8988T (cell line): ENCODE measurements at places on chromosomes 7 and 10.

- no peak for DNase-seq
Measured at GRCh38 chr10:78231939-78232338, 198.3 kb downstream of the RPS24 start.

- DNase-seq = no peak
Measured at GRCh38 chr7:156604311-156604710, 36.3 kb upstream of the RNF32 start.

GRCh38 chr7:102122026-102122425, 164.6 kb upstream of the SH2B2 start:
- DNase-seq = no peak

- no peak for DNase-seq
Measured at GRCh38 chr7:80967917-80968297, 49.1 kb upstream of the SEMA3C start.

GRCh38 chr10:62027841-62028501, 126.5 kb downstream of the ARID5B start:
- no peak for DNase-seq

DNA sequence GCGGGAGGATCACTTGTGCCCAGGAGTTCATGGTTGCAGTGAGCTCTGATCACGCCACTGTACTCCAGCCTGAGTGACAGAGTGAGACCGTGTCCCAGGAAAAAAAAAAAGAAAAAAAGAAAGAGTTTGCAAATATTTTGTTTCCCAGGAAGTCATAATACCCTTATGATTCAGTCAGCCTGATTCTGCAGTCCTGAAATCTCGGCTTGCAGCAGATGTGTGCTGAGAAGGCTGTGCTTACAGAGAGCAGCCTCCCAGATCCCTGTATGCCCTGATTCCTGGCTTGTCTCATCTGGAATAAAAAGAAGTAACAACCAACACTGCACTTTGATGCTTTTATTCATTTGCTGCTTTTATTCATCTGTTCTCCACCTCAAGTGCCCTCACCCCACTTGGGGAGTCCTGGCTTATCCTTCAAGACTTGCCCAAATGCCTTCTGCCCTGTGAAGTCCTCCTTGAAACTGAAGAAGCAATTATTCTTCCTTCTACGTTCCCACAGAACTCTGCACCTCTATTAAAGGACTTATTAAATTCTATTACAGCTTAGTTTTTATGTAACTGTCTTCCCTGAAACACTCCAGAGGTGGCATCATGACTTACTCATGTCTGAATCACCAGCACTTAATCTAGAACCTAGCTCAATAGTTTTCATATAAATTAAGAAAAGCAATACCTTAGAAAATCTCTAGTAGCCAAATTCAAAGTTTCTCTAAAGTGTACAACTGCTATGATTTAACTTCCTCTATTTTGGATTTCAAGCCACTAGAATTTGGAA, 27.7 kb upstream of the BPGM start:
- DNase-seq = no peak

GRCh38 chr7:111126987-111127386, 36.1 kb downstream of the LRRN3 start:
- no peak for DNase-seq

DNA sequence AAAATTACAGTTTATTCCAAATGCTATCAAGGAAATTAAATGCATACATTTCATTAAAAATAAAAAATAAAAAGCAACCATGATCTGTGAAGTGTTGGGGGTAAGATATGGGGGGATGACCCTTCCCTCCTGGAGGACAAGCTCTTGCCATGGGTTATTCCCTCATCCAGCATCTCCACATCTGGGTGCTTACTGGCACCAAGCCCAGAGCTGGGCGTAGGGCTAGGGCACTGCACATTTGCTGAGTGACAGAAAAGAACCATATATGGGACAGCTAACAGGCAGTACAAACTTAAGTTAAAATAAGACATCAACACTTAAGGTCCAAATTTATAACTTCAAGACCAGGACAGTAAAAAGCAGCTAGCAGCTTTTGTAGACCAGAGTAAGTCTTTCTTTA, 10.2 kb downstream of the CCDC6 start:
- no peak for DNase-seq

DNA sequence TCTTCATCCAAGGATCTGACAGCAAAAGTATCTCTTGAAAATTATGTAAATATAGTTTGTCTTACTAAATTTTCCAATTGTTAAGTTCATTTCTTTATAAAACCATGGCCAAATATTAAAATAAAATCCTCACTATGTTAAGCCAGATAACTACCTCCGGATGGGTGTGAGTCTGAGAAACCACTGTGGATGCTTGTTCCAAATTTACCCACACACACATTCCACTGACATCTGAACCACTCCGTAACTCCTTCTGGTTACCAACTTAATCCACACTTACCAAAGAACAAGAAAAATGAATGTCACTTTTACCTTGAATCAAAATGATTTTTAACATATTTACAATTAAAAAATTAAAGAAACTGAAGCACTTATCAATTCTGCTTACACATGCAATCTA, 19.7 kb downstream of the CYTH3 start:
- DNase-seq = no peak

DNA sequence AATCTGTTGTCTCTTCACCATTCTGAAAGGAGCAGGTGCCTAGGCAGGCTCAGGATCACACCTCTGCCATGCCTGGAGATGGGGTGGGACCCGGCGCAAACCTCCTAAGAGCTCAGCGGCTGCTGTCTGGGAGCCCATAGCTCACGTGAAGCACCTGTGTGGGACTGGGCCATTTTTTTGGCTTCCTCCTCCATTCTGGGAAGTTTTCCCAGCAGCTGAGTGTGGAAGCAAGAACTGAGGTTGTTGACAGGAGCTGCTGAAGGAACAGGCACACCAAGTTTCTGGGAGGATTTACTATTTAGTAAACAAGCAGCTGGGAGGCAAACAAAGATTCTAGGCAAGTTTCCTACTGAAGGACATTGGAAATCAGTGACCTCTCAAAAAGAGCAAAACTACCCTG, 77.3 kb downstream of the FAM13C start:
- DNase-seq = no peak

DNA sequence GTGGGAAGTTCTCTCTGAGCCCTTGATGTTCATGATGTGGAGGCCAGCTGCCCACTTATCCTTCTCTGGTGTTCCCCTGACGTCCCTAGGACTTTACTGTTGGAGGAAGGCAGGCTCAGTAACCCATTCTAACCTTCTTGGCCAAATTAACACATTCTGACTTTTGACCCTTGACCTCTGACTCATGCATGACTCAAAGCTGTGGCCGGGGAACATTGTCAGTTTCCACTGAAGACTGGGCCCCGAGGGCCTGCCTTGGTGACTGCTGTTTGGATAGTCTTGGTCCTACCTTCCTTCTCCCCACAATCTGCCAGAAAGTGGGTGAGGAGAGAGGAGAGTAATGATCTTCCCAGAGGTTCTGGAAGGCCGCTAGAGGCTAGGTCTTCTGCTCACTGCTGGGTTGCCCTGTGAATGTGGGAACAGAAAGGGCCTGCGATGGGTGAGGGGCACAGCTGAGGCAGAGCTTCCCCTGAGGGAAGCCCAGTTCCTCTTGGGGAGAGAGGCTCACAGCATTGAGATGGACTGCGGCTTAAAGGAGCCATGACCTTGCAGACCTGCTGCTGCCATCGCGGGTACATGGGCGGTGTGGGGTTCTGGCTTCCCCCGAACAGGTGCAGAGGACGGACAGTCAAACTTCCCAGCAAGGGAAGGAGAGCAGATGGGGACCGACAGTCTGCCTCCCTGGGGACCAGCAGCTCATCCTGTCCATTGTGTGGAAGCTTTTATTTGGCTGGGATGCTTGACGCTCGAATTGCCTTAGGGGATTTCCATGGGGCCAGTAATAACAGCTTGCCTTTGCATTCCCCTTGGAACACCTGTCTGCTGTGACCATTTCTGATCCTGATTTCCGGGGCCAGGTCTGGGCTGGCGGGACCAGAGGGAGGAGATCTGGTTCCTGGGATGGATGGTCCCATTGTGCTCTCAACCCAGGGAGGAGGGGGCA, 43.8 kb downstream of the ADAMTS14 start:
- DNase-seq = no peak

DNA sequence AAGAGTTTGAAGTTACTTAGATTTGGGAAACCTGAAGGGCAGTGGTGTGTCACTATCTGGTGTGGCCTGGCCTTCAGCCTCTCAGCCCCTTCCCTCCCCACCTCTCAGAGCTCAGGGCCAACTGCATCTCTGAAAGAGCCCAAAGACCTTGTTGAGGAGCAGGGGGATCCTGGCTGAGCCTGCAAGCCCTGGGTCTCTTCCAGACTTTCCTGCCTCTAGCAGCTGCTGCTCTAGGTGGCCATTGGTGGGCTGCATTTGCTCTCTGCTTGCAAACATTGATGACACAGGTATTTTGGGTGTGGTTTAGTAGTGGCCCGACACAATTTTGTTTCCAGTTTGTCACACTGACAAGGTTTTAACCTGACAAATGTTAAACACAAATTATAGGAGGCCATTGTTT, 3.1 kb upstream of the UPP1 start:
- no peak for DNase-seq

DNA sequence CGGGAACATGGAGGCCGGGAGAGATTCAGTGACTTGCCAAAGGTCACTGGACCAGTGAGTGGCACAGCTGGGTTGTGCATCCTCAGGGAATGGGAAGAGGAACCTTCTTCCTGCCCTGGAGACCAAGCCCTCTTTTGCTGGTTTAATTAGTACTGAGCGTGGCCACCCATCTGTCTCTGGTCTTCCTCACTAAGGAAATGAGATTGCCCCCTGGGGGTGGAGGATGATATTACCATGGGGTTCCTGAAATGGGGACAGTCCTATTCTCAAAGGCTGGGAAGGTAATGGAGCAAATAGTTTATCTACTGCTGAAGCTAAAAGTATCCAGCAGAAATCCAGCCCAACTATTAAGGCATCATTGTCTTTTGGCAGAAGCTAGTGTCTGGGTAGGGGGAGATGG, 98.6 kb upstream of the FGFR2 start:
- DNase-seq = no peak

GRCh38 chr7:112892263-112892662, 102.1 kb upstream of the TMEM168 start:
- DNase-seq = no peak

- no peak for DNase-seq
Measured at GRCh38 chr10:29761916-29762315, 127.1 kb upstream of the SVIL start.

DNA sequence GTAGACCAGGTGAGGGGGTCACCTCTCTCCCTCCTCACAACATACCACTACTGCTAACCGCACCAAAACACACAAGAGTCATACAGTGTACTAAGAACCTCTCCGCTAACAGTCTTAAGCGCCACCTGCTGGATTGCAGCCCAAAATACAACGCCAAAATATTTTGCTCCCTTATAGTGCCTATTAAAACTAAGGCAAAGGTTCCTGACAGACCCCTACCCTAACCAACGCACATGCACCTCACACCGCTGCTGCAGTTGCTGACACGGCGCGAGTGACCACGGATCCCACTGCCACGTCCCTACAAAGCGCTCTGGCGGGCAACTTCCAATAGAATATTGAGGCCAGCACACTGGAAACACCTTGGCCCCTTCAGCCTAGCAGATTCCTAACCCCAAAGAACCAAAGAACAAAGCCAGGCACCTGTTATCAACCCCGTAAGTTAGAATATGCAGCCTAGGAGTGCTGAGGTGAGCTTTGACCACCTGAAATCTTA, 563.6 kb upstream of the SEMA3D start:
- no peak for DNase-seq

DNA sequence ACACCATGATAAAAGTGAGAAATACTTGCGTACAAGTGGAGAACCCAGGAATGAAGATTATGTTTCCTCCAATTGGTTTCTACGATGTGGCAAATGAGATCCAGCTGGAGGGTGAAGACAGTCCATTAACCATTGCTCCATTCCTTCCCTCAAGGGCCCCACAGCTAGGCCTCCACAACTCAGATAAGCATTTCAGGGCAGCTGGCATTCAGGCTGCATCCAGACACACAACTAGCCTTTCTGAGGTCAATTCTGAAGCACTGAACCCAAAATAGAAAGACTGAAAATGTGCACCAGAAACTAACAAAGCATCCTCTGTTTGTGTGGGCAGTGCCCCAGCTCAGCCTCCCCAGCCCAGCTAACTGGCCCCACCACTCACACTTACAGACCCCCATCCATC, 94.8 kb downstream of the GSAP start:
- DNase-seq = no peak

DNA sequence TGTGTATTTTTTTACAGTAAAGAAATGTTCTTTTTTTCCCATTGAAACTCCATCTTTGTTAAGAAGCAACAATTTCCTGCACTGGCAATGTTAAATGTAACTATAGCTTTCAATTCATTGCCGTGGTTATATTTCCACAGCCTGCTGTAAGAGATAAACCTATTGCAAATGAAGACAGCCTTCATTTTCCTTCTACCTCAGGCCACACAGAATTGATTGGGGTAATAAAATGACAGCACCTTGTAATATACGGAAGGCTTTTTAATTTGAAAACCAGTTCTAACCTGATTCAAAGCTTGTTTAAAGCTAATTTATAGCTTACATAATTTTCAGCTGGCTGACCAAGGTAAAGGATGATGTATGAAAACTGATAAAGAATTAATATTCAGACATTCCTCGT, 161.9 kb downstream of the PHF14 start:
- DNase-seq = no peak

GRCh38 chr7:92608380-92609322, 18.5 kb upstream of the FAM133B start:
- DNase-seq = no peak

GRCh38 chr7:86942995-86943394, 116.5 kb downstream of the ELAPOR2 start:
- no peak for DNase-seq

- DNase-seq = peak; percentile 96
Measured at GRCh38 chr10:43348511-43349312, 22.7 kb upstream of the FXYD4 start.

DNA sequence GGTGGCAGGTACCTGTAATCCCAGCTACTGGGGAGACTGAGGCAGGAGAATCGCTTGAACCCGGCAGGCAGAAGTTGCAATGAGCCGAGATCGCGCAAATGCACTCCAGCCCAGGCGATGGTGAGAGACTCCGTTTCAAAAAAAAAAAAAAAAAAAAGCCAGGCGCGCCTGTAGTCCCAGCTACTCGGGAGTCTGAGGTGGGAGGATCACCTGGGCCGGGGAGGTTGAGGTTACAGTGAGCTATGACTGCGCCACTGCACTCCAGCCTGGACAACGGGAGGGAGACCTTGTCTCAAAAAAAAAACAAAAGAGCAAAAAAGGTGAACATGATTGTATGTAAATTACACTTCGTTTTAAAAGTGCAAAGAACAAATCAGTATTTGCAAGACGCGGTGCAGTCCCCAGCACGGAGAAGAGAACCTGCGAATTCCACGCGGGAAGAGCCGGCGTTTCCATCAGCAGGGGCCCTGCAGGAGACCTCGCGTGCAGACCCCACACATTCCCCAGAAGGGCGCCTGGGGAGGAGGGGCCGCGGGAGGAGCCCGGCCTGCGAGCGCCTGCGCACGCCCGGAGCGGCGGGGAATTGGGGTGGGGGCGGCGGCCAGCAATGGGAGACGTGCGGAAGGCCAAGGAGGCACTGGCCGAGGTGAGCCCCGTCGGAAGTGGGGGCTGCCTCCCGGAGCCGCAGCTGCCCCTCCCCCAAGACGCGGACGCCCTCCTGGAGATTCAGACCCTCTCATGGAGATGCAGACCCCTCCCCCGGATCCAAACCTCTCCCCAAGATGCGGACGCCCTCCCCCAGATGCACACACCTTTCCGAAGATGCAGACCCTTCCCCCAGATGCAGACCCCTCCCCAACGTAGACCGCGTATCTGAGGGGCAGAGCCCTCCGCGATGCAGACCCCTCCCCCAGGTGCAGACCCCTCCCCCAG, 16.7 kb upstream of the SUN1 start:
- no peak for DNase-seq
